ENCODE measurements at places on chromosomes 2 and 18.

GRCh38 chr2:101151859-101152271, 683 bp upstream of the TBC1D8 start:
- DNase-seq, result no peak

DNA sequence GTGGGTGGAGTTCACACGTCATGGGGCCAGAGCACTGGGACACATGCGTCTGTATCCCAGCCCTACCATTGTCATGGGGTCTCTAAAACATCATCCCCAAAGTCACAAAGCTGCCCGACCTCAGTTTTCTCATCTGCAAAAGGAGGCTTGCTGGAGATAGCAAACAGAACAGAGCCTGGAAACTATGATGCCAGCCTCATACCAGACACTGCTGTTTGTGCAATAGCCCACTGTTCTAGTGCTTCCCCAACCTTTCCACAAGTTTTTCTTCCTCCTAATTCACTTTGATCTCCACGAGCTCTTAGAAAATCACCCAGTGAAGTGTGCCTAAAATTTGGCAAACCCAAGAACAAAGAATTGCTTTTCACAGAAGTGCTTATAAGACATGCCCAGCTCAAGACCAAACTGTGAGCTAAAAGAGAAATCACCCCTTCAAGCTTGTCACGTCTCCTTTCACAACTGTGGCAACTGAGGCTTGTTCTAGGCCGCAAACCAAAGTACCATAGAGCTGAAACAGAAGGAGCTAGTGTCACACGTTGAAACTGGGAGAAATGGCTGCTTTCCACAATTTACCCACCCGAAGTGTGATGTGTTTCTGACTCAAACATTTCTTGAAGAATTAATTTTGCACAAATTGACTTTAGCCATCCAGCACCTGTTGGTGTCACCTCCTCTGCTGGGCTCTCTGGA, 162.7 kb upstream of the ID2 start:
- DNase-seq, result no peak

DNA sequence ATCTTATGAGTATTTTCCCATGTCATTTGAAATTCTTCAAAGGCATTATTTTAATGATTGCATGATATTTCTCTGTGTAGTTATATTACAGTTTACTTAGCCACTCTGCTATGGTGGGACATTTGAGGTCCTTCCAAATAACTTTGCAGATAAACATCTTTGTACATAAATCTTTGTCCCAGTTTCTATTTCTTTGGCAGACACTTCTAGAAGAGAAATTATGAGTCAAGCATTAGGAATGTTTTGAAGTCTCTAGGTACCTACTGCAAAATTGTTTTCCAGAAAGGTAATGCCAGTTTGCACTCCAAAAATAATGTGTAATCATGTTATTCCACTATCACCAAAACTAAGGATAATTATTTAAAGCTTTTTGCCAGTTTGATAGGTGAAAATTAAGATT, 149.7 kb downstream of the EN1 start:
- no peak for DNase-seq

DNA sequence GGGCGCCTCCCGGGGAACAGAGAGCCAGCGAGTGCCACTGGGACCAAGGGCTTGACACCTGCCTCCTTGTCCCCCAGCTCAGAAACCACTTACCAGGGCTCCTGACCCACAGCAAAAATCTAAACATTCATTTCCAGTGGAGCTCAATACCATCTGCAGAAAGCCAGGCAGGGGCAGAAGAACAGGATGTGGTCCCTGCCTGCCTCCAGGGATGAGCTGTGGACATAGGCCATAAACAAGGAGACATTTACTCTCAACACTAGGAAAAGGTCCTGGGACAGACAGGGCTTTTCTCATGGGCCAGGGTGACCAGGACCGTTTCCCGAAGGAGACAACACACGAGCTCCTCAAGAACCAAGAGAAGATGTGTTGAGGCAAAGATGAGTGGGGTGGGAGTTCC, 203.0 kb downstream of the CTIF start:
- DNase-seq, result no peak

DNA sequence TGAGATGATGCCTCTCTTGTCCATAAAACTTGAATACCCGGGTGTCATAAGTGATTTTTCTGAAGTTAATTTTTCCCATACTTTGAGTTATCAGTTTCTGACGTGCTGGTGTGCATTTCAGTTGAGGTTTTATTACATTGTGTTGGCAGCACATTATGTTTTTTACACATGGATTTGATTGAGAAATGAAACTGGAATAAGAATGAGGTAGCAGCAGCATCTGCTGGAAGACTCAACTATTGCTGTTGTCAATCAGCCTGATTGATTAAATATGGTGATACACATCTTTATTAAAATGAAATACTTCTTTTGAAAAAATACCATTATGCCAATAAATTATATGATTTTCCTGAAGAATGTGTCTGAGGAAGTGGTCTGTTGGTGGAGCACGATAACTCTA, 60.5 kb downstream of the INSIG2 start:
- DNase-seq, result no peak

DNA sequence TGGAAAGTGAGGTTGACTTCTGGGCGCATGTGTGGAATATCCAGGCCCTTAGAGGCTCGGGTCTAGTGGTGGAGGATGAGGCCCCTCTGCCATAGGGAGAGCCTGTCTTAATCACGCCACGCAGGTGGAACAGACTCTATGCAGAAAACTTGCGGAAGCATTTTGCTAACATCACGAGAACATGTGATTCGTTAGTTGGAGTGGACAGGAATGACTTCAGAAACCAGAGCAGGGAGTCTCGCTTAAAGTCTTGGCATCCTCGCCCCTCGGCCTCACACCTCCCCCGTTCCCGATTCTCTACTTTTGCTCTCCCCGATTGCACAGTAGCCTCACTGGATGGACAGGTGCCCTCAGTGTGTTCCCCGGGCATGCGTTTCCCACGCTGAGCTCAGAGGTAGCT, 333.4 kb downstream of the GBX2 start:
- no peak for DNase-seq

DNA sequence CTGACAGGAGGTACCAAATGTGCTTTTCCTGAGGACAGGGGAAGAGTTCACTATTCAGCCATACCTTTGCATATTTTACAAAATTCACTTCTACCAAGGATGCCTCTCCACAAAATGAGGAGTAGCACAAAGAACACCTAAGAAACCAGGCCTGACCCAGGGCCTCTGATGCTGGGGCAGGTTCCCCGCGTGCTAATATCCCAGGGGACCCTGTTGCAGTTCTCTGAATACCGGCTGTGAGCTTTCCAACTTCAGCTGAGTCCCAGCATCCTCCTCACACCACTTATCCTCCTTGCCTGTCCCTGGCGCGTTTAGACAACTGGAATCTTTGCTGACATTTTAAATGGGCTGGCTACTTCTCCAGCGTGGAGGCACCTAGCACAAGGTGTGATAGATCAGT, 142.3 kb downstream of the BCL2 start:
- no peak for DNase-seq

DNA sequence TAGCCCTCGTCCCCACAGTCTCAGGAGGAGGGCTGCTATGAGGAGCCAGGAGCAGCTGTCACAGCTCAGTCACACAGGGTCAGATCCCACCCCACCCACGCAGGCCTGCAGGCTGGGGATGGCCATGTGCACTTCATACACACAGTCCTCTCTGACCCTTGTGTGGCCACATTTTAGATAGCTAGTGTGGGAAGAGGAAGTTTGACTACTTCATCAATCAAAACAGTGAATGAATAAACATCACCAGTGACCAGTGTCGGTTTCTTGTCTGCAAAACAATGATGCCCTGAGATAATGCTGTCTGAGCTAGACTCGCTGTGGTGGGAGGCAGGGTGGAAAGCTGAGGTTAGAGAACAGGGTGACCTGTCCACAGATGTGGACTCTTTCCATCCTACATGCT, 107.1 kb downstream of the PIEZO2 start:
- no peak for DNase-seq

DNA sequence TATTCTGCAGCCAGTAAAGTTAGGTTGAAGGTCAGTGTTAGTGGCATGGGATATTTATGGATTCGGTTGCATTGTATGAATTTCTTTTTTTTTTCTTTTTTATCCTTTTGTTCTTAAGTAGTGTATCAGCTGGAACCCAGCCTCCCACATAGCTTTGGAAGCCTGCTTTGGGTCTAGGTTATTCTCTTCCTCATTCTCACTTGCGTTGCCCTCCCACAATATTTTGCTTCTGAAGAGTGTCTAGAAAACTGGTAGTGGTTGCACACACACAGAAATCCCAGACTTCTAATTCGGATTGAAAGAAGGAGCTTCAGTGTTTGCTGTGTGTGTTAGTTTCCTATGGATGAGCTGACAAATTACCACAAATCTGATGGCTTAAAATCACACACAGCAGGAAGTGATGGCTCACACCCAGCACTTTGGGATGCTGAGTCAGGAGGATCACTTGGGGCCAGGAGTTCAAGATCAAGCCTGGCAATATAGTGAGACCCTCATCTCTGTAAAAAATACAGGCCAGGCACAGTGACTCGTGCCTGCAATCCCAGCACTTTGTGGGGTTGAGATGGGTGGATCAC, 104.8 kb downstream of the ARL4C start:
- DNase-seq, result no peak

DNA sequence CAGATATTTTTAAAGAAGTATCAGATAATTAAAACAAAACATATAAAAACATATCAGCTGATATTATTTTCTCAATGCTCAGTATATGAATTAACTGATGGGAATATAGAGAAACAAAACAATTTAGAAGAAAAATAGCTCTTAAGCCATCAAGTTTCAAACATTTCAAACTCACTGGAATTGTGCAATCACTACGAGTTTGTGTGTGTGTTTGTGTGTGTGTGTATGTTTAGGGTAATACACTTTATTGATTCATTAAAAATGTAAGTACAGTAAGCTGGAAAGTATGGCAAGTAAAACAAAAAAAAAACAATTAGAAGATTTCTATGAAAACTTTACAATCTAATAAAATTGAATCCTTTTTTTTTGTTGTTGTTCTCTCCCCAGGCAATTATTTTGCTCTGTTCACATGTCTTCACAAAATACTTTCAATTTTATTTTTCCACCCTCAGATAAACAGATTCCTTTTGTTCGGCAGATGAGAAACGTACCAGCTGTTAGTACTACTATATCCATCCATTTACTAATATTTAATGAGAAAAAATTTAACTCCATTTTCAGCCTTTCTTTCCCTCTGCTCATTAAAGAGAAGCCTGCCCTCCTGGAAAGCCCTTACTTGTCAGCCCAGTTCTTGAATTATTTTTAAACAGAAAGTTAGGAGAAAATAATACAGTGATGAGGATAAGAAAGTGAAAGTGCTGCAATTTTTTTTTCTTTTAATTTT, 87.6 kb downstream of the SLC8A1 start:
- DNase-seq, result no peak

DNA sequence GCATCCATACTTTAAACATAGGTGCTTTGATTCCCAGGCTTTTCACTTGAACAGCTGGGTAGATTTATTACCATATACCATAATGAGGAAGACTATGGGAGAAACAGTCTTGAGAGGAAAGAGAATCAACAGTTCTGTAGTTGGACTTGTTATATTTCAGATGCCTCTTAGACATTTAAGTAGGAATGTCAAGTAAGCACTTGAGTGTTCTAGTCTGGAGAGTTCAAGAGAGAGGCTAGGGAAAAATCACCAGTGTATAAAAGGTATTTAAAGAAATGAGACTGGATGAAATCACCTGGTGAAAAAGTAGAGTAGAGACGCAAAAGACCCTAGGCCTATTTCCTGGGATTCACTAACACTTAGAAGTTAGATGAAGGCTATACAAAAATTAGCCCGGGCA, 13.5 kb upstream of the CCNT2 start:
- DNase-seq, result no peak

- no peak for DNase-seq
These were observed 123.8 kb upstream of the ZEB2 start for GRCh38 chr2:144643537-144644336.

DNA sequence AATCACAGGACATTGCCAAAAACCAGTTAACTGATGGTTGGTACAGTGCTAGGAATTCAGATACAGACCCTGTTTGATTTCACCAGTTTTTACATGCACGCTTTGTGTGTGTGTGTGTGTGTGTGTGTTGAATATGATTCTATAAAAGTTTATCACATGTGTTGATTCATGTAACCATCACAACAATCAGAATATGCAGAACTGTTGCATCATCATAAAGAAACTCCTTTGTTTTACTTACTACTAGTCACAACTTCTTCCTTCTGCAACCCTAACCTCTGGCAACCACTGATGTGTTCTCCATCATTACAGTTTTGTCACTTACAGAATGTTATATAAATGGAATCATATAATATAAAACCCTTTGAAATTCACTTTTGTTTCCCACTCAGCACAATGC, 144.8 kb upstream of the CYP26B1 start:
- no peak for DNase-seq

- no peak for DNase-seq
These were observed 289.3 kb downstream of the FSIP2 start for GRCh38 chr2:186027922-186028321.

GRCh38 chr2:15688924-15689568, 97.4 kb downstream of the DDX1 start:
- DNase-seq, result no peak

- no peak for DNase-seq
These were observed 47.4 kb upstream of the RMDN2 start for GRCh38 chr2:37877457-37878315.

DNA sequence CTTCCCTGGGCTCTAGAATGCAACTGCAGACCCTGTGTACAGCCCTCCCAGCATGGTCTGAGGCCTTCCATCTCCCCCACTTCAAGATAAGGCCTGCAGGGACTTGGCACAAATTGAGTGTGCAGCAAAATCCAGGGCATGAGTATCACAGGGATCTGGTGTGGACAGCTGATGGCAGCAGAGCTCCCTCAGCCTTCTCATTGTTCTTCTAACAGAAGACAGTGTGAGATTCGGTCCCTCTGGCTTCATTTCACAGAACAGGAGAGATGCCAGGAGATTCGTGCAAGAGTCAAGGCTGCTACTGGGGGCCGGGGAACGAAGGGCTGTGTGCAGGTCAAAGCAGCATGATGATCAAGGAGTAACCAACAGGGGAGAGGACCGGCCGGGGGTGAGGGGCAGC, 85.8 kb downstream of the UXS1 start:
- no peak for DNase-seq

GRCh38 chr2:144330951-144331673, 188.8 kb downstream of the ZEB2 start:
- DNase-seq, result no peak

GRCh38 chr18:2657788-2658458, 2.4 kb downstream of the SMCHD1 start:
- DNase-seq, result peak; percentile 14

DNA sequence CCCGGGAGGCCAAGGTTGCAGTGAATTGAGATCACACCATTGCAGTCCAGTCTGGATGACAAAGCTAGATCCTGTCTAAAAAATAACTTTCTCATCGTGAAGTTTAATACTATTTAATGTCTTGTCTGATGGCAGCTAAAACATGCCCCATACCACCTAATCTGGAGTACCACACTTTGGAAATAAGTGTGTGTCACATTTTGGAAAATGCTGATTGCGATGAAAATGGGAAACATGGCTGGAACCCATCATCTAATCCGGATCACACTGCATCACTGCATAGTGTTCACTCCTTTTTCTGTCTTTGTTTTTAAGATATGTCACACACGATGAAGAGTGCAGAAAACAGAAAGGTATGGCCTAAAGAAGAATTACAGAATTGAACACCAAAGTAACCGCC, 31.2 kb upstream of the ALPP start:
- no peak for DNase-seq

GRCh38 chr2:6064757-6065156, 372.6 kb downstream of the SOX11 start:
- no peak for DNase-seq

Data from NCI-H1436 treated with DMSO at 0.1 percent for 48 hours (cell line).